Activated CD4-positive, CD25-positive, alpha-beta regulatory T cell treated with anti-CD3 and anti-CD28 coated beads, Interleukin-2, amount 50 U/mL, for 16 hours (primary cell): ENCODE measurements at places on chromosomes 12 and 14.

DNA sequence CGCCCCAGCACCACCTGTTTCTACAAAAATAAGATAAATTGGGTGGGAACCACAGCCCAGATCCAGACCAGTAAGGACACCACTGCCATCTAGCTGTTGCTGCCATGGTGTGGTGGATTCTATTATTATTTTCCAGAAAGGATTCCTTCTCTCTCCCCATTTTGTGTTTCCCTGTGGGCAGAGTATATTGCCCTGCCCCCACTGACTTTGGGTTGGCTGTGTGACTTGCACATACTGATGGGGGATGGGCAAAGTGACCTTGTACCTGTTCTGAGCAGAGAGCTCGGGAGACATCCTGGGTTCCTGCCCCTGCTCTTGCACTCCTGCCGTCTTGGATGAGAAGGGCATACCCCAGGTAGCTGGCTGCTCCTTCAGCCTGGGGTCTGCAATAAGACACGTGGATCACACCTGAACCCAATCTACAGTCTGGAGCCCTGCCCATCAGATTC, 24.3 kb downstream of the MOAP1 start:
- no peak for DNase-seq

DNA sequence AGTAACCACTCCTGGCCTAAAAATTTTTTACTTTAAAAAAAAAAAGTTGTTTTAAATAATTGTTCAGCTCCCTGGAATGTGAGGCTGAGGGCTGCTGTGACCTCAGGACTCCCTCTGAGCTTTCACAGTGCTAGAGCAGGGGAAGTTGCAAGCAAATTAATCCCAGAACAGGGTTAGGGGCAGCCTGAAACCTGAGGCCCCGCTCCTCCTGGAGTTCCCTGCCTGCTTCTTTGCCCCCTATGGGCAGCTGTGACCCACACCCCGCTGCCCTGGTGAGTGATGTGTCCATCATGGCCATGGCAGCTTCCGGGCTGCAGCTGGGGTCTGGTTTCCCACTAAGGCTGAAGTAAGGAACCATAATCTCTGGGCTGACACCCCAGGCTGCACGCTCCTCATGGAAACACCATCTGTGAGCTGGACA, 9.5 kb downstream of the RITA1 start:
- DNase-seq: no peak

DNA sequence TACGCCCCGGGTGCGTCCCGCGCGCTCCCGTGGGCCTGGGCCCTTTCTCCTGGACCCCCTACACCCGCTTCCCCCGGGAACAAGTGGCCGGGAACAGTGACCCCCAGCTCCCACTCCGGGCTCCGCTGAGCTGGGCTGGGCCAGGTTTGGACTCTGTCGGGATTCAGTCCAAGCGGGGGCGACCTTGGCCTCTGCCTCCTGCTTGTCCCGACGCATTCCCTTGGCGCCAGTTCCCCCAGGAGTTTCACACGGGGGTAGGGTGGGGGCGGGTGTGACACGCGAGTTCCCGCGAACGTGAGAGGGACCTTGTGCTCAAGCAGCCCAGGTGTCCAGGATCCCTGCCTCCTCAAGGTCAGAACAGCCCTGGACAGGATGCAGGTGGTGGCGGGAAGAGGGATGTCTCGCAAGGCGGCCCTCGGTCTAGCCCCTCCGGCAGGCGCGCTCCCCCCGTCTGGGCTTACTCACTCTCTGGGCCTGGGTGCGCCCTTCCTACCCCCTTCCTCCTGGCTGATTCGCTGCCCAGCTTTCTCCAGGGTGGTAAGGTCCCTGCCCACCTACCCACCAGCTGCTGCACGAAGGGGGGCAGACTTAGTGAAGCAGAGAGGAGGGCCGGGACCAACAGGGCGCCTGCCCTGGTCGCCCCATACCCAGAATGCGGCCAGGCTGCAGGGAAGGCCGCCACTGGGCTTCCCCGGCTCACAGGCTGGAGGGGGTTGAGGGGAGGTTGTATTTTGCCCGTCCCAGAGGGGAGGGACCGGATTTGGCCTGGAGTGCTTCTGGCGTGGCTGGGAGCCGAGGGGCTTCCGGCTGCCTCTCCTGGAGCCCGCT, 862 bp downstream of the CRIP2 start:
- DNase-seq: no peak

DNA sequence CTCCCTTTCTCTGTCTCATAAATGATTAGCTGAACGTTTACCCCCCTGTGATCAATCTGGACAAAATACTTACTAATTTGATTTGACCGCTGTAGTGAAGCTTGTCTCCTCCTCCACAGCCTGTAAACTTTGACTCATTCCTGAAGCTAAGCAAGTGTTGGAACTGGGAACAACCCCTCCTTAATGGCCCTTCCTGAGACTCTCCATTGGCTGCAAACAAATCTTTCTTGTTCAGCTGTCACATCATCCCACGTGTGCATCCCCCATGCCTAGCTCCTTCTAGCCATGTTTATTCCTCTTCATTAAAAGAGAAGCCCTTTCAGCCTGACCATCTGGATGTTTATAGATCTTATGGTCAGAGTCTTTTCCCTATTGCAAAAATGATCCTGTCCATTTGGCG, 281.2 kb downstream of the RGS6 start:
- DNase-seq: no peak

DNA sequence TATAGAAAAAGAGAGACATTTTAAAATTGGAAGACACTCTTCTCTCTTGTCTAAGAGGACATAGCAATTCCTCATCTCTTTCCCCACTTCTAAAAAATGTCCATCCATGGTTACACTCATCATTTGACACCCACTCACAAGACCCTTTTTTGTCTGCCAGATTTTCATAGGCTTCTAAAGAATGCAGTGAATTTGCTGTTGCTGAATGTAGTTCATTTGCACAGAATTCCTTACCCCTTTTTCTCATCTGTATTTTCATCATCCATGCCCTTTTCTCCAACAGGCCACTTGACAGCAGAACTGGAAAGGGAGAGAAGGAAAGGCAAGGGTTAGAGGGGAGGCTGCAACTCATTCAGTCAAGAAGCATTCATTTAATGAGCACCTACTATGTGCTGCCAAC, 128.0 kb downstream of the NUAK1 start:
- no peak for DNase-seq

DNA sequence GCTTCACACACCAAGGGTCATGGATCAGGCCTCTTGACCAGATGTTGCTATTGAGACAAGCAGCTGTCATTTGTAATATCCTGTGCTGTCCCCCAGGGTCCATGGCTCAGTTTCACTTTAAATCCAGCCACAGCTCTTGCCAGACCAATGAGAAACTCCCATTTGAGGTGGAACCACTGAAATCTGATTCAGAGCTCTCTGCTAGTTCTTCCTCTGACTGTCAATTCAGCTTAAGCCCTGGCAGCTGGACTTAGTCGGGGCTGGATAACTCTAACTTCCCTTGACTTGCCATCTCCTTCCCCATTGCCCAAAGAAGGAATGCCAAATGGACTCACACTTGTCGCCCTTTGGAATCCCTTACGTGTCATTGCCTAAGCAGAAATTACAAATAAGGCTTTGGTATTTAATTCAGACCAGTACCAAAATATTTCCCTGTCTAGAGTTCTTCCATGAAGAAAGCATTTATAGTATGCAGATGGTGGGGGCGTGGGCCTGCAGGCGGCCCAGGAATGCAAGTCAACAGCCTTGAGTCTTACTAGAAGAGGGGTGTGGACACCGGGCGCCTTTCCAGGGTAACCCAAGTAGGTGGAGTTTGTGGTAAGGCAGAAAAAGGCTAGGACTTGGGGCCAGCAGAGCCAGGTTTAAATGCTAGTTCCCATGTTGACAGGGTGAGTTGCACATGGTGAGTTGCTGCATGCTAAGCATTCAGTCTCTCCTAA, 96.9 kb upstream of the TMPO start:
- no peak for DNase-seq

DNA sequence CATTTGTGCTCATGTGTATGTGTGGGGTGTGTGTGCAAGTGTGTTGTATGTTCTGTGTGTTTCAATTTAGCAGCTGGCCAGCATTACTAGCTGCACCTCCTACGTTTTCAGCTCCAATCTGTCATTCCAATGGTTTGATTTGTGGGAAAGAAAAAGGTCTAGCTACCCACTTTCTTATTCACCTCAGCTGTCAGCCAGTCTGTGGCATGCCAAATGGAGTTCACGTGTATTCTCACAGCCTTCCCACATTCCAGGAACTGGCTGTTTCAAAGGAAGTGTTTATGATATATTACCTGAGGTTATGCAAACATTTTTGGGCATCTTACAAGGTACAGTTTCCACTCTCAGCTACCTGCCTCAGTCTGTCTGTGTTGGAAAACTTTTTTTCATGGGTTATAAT, 220.2 kb upstream of the CPNE8 start:
- DNase-seq: no peak

GRCh38 chr14:39827901-39828655, 395.8 kb upstream of the FBXO33 start:
- no peak for DNase-seq

DNA sequence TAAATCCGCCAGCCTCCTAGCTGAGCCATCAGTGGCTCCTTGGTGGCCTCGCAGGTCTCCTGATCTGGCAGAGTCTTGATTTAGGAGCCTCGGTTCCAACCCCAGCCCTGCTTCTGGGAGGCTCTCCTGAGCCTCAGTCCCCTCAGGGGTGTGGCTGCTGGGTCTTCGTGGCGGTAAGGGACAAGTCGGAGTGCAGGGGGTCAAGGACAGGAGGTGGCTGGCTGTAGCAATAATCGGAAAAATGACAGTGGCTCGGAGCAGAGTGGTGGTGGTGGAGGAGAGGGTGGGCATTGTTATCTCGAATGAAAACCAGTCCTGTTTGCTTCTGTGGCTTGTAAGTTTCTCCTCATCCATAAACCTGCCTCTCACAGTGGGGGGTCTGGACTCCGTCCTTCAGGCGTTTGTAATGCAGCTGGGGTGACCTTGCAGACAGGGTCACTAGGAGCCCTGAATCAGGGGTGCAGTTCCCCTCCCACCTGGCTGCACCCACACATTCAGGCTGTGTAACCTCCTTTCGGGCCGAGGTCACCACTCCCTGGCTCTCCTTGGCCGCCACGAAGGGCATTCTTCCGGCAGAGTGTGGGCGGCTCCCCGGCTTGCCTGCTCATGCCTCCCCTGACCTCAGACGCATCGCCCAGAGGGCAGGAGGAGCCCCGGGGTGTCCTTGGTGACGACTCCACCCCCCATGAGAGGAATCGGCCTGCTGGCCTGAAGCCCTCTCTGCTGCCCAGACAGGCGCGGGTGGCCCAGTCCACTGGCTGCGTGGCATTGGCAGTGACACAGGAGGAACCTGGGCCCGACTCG, 8.1 kb downstream of the BCL7A start:
- no peak for DNase-seq

DNA sequence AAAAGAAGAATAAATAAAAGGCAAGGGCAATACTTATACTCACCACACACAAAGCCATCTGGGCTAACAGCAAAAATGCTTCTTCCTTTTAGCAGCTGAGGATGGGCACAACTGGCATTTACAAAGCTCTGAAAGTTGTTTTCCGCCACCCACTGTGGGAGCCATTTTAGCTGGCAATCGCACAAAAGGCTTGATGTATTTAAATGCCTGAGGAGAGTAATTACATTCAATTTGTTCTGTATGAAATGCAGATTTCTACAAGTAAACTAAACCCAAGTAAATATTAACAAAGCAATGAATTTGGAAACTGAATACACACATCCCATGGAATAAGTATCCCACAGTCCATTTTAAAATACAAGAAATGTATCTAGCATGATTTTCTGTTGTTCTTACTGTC, 37.5 kb downstream of the LRIG3 start:
- no peak for DNase-seq

DNA sequence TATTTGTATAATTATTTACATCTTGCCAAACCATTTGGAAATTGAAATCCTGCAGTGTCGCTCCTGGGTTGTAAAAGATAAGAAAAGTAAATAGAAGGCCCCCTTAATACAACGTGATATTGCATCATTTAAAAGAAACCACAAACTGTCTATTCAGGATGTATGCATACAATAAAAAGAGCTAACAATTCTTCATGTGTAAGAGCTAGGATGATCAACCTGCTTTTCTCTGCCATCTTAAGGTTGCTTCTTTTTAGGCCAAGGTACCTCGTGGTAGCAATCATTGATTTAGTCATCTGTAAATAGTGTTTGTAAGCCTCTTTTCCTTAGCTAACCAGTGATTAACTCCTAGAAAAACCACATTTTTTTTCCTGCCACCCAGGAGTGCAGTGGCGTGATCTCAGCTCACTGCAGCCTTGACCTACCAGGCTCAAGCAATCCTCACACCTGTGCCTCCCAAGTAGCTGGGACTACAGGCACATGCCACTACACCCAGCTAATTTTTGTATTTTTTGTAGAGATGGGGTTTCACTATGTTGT, 3.3 kb upstream of the USP44 start:
- DNase-seq: no peak

GRCh38 chr12:77925536-77926108, 94.9 kb downstream of the NAV3 start:
- no peak for DNase-seq

DNA sequence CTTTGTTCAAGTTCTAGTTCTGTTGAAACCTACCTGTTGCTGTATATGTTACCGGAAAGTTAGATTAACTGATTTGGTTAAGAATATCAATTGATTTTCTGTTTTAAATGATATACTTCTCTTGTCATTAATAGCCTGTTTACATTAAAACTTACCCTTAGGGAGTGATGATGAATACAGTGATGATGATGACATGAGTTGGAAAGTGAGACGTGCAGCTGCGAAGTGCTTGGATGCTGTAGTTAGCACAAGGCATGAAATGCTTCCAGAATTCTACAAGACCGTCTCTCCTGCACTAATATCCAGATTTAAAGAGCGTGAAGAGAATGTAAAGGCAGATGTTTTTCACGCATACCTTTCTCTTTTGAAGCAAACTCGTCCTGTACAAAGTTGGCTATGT, 33.0 kb downstream of the CAND1 start:
- no peak for DNase-seq

GRCh38 chr14:104442107-104442551, 137.4 kb upstream of the C14orf180 start:
- no peak for DNase-seq
